ENCODE measurements at places on chromosomes 2 and 18. TPM values are rescaled to one million over a fixed set of nuclear protein-coding genes. Genes with fewer than 3 reads are reported as not detected.

Gene SKOR2
- total RNA-seq = not detected

Gene CYP1B1
- 92.7 TPM for total RNA-seq

Gene GATA6
- 76.2 TPM for total RNA-seq

Gene LYPD6
- total RNA-seq = 0.16 TPM

Gene SMC6
- total RNA-seq = 13.9 TPM

Gene INPP1
- 12.4 TPM for total RNA-seq

Gene NAT8
- total RNA-seq = not detected

Gene RAB27B
- 0.08 TPM for total RNA-seq

Gene HOXD9
- total RNA-seq = not detected

Gene PLCD4
- 0.67 TPM for total RNA-seq

Gene DNAJC5G
- 1.6 TPM for total RNA-seq

Gene IL1B
- 0.48 TPM for total RNA-seq

GRCh38 chr18:7764405-7764804 lies 197.3 kb downstream of the PTPRM start:
- DNase-seq = no peak

DNA sequence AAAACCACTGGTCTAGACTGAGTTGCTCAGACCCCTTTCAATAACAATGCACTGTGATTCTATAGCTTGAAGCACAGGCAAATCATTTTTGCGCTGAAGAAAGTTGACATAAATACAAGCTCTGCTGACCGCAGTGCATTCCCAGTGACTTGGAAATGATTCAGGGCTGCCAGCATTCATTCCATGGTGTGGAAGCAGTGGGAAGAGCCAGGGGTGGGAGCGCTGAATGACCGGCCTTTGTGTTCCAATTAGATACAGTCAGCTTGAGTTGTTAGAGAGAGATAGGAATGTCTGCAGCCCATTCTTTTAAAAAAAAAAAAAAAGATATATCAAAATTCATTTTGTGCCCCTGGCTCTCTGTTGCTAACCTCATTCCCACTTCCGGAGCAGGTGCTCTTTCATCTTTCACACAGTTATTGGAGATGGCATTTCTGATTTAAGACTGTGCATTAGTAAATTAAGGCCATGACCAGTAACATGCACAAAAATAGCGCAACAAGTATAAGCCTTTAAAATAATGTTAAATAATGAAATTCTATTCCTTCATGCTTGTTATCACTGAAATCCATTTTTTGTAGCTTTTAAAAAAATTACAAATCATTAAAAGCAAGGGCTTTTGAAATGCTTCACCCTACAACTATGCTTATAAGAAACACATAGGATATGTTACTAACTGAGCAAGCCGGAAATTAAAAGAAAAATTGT lies 59.4 kb upstream of the CTLA4 start:
- DNase-seq = no peak

- no peak for DNase-seq
Measured at GRCh38 chr18:51171625-51172259, 25.7 kb downstream of the MEX3C start.

- DNase-seq = no peak
Measured at GRCh38 chr2:231711677-231712450, 3.5 kb downstream of the PTMA start.

GRCh38 chr2:105674859-105675541 lies 69.7 kb upstream of the NCK2 start:
- no peak for DNase-seq

GRCh38 chr2:177822941-177823340 lies 249.6 kb downstream of the PDE11A start:
- DNase-seq = no peak

- DNase-seq = no peak
Measured at GRCh38 chr2:216932113-216932862, 72.4 kb upstream of the TNP1 start.

DNA sequence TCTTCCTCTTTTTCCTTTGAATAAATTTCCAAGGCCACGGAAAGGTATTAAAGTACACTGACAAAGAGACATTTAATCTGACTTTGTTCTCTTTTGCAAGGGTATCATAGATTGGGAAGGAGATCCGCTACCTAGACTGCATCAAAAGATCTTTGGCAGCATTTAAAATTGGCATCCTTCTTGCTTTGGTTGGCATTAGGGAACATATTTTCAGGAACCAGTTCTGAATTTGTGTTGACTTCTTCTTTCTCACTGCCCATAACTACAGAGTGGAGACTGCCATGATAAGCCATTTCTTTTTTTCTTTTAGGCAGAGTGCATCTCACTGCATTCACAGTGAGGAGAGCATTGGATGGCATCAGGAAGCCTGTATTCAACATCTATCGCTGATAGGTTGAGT lies 83.4 kb downstream of the DOCK10 start:
- no peak for DNase-seq

DNA sequence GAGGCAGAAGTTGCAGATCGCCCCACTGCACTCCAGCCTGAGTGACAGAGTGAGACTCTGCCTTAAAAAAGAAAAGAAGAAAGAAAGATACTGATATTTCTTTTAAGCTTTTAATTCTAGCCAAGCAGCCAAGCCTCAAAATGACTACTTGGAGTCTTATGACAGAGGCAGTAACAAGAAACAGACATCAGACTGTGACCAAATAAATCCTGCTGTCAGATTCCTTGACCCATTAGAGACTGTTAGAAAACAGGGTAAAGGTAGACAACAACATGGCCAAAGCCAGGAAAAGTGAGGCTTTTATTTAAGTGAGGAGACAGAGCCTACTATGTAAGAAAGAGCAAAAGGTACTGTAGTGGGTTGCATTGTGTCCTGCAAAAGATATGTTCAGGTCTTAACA lies 83.4 kb upstream of the NARS1 start:
- DNase-seq = no peak

- DNase-seq = no peak
Measured at GRCh38 chr18:73646196-73646595, 501.4 kb downstream of the FBXO15 start.

DNA sequence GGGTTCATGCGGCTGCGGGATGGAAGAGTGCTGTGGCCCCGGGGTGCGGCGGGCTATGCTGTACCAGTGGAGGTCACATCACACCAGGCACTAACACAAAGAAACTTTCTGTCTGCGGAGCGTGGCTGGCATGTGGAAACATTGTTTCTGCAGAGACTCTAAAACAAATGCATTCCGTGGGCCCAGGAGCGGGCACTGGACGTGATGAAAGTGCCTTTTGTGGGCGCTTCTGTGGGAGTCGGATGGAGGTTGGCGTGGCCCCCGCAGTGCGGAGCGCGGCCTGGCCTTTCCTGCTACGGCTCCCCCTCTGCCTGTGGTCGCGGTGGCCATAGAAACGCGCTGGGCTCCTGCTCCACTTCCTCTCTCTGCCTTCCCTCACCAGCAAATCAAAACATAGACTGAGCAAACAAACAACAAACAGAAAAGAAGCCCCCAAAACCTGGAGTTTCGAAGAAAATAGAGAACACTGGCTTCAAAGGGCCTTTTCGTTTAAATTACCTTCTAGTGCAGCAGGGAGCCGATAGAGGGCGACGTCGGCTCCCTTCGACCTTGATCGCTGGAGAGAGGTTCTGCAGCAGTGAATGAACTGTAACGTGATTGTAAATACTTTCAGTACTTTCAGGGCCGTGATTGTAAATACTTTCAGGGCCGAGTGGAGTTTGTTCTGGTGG lies 51.4 kb downstream of the KIF5C start:
- DNase-seq = no peak

GRCh38 chr2:138829326-138829919 lies 49.2 kb upstream of the NXPH2 start:
- DNase-seq = no peak

GRCh38 chr18:9177466-9177865 lies 40.9 kb downstream of the ANKRD12 start:
- no peak for DNase-seq

GRCh38 chr2:170088776-170089175 lies 89.2 kb upstream of the MYO3B start:
- DNase-seq = no peak

DNA sequence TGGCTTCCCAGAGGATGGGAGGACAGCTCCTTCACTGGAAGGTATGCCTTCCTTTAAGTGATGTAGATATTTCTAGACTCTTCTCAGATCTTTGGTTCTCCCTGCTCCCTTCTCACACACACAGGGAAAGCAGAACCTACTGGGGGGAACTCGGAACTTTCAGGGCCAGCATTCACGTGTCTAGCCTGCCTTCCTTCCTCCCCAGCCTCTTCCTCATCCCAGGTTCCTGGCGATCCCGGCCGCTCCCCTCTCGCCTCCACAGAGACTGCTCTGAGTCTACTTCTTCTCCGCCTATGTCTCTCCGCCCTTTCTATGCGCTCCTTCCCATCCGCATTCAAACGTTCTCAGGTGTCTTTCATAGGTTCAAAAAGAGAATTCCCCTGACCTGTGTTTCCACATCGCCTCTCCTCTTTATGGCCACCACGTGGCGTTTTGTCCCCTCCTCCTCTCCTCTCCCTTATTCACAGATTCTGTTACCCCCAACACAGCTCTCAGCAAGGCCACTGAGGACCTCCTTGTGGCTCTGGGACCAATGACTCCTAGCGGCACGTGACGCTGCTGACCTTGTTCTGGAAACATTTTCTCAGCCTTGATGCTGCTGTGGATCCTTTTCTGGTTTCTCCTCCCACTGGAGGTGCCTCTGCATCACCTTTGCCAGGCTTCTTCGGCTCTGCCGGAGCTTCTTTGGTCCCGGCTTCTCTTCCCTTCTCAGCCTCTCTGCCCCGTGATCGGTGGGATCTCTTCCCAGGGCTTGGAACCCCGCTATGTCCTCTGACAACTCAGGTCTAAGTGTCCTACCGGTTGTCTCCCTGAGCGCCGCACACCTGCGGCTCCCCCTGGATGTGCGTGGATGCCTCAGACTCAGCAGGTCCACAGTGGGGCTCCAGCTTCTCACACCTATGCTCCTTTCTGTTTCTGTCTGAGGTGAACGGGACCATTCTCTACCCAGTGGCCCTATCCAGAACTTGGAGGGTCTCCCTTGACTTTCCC lies 77.5 kb downstream of the VAPA start:
- no peak for DNase-seq

DNA sequence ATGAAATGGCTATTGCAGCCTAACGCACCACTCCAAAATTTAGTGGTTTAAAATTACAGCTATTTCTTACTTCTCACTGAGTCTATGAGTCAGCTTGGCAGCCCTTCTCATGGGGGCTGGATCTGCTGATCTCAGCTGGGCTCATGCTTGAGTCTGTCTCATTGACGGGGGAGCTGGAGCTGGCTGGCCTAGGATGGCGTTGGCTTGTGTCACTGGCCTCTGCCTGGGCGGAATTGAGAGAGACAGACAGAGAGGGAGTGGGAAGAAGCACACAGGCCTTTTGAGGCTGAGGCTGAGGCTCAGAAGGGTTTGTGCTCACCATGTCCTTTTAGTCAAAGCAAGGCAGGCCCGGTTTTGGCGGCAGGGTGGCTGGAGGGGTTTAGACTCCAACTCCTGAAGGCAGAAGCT lies 412.1 kb upstream of the MYT1L start:
- DNase-seq = peak; percentile 81

GRCh38 chr2:216486271-216486670 lies 12.4 kb upstream of the RPL37A start:
- DNase-seq = no peak

DNA sequence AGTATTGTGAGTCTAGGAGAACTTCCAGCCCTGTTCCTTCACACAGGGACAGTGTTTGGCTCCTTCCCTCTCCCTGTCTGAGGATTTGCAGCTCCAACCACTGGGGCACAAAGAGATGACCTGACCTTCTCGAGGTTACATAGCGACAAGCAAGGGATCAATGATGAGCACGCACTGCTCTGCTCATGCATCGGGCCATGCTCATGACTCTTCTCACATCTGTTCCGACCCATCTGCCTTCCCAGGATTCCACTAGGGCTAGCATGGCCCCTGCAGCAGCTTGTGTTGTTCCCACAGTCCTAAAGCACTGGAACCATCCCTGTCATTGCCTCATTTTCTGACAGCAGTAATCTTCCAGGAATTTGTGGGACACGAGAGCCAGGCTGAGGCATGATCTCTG lies 78.8 kb upstream of the ARHGAP28 start:
- DNase-seq = no peak

GRCh38 chr18:28208712-28209265 lies 31.9 kb upstream of the CDH2 start:
- DNase-seq = no peak

GRCh38 chr2:263774-264492 lies at the start of gene SH3YL1:
SH3YL1 (minus strand) TSS chr2:264032; CDS start chr2:263984, 48 bp downstream.
- no peak for DNase-seq

GRCh38 chr18:78230911-78231310 lies 748.7 kb upstream of the SALL3 start:
- DNase-seq = no peak

- no peak for DNase-seq
Measured at GRCh38 chr2:73911548-73912208, 15.0 kb upstream of the DGUOK start.

DNA sequence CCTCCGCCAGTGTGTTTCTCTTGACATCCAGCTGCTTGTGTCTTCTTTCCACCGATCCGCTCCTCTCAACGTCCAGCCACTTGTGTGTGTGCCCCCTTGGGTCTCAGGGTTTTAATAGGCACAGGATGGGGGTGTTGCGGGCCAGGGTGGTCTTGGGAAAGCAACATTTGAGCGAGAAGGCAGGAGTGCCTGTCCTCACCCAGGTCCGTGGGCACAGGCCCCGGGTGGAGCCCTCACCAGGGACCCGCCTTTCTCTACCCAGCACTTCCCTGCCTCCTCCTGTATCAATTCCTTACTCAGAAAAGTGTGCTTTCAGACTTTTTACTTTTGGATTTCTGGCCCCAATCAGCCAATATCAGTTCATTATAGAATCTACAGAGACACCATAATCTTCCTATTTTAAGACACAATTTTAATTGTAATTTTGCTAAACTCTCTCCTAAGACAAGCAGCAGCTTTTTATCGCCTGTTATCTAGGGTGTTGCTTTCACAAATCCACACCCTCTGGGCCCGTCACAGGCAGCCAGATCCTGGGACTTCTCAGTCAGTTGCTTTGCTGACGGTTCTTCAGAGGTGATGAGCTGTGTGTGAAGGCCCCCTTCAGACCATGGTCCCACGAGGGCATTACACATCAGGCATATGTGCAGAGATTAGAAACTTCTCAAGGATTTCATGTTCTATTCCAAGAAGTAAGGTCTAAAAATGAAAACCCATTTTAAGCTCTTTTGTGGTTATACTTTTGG lies 96.0 kb upstream of the FHL2 start:
- DNase-seq = peak; percentile 77

GRCh38 chr2:152384992-152385391 lies 50.0 kb downstream of the FMNL2 start:
- DNase-seq = no peak

DNA sequence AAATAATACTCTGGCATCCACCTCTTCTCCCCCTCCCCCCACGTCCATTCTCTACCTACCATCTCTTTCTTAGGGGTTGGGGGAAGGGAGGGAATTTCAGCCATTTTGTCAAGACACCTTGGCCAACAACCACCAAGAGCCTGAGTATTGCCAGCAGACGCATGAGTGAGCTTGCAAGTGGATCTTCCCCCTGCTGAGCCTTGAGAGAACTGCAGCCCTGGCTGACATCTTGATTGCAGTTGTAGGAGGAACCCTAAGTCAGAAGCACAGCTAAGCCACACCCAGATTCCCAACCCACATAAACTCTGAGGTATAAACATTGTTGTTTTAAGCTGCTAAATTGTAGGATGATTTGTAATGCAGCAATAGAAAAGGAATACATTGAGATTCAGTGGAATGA lies 165.6 kb downstream of the TMEFF2 start:
- DNase-seq = no peak

All from cardiac septum (tissue), 1 donor.